ENCODE measurements at places on chromosomes 1 and 21. TPM values are rescaled to one million over a fixed set of nuclear protein-coding genes. Genes with fewer than 3 reads are reported as not detected.

- no peak for DNase-seq
Observed at GRCh38 chr1:51568231-51568935, 48.5 kb upstream of the OSBPL9 start.

Gene RNASEL
- 4.9 TPM for total RNA-seq

DNA sequence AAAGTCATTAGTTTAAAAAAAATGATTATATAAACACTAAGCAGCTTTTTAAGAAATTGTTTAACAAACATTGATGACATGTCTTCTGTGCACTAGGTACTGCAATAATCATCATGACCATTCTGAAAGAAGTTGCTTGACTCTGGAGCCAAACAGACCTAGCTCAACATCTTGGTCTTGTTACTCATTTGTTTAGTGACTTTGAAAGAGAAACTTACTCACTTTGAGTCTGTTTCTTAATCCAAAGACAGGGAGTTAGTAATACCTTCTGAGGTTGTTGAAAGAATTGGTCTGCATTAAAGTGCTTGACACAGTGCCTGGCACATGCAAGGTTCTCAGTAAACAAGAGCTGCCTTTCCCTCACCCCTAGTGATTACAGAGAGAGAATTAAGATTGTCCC is 84.4 kb downstream of the SGIP1 start:
- DNase-seq, result no peak

GRCh38 chr1:59384443-59384842 is 87.5 kb downstream of the FGGY start:
- no peak for DNase-seq

GRCh38 chr21:18646116-18646515 is 242.5 kb upstream of the TMPRSS15 start:
- DNase-seq, result no peak

Gene EPS8L3
- total RNA-seq, result not detected

DNA sequence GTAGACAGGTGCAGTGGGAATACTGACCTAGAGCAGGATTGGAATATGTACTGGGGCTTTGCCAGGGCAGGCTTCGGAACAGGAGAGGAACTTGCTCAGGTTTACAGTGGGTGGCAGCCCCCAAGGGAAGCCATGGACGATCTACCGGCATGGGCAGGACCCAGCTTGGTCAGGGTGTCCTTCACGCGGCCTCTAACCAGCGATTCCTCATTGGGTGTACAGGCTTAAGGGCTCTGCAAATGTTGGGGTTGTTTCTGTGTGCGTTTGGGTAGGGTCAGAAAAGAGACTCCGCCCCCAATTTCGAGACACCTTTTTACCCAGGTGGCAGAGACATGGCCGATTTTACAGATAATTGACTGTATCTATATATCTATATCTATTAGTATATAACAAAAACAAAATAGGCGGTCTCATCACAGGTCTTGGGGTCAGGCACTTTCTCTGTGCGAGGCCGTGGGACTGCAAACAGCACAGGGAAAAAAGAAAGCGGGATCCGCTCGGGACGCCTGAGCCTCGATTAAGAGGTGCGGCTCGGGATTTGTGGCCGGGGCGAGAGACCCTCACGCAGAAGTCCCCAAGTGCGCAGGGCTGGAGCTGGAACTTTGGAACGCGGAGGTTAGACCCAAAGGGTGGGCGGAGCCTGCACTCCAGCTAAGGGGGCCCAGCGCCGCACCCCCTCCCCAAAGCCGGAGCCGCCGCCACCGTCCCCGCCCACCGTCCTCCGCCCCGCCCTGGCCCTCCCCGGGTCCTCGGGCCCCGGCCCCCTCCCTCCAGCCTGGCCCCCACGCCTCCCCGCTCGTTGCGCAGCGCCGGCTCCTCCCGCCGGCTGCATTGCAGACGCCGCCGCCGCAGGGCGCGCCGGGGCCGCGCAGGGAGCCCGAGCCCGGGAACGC is 67.5 kb upstream of the VAMP3 start:
- no peak for DNase-seq

Measured in left cardiac atrium (tissue), 4 donors.